ENCODE measurements at places on chromosomes 13 and 19.
A peak's percentile ranks its signal among the peaks of the same experiment; 100 is the strongest.

DNA sequence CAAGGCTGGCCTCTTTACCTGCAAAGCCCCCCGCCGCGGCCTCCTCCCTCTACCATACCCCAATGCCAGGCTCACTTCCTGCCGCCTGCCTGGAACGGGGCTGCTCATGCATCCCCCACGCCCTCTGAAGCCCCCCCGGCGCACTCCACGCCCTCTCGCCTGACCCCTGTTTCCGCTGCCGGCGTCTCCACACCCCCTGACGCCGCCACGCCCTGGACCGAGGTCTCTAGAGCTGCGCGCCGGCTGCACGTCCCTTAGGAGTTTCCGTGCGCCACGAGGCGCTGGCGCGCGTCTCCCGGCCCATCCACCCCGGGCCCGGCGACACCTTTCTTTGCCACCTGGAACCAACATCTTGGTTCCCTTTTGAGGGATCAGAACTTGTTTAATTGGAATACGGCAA, 16.0 kb downstream of the DPRX start:
- DNase-seq: no peak

GRCh38 chr13:35838356-35838755, 292.8 kb downstream of the DCLK1 start:
- no peak for DNase-seq

GRCh38 chr13:47085346-47085745, 188.5 kb upstream of the HTR2A start:
- DNase-seq: no peak

DNA sequence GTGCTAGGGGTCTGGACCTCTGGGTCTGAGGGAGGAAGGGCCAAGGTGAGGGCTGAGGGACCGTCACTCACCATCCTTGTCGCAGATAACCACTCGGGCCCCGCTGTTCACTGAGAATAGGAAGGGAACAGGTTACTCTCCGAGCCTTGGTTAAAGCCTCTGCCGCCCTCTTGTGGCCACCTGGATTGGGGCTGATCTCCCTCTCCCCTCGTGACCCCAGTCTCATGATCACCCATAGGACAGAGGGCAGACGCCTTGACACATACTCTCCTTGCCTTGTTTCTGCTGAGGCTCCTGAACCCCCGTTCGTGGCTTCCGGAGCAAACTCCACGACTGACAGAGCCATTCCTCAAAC, 580 bp downstream of the HSD17B14 start:
- peak; percentile 51 for DNase-seq

DNA sequence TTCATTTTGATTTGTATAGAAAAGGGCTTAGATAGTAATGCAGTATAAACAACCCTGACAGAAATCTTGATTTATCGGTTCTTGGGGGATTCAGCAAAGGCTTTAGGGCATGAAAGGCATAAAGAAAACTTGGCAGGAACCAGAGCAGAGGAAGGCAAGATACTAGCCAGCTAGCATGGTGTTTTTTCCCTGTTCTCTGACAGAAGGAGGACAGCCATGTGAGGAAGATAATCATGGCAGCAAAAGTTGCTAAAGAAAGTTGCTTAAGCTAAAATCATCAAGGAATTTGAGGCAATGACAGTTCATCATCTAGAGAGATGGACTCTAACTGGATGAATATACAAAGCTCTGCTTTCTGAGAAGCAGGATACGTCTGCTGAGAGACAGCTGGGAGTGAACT, 294.1 kb downstream of the KCNRG start:
- DNase-seq: no peak

GRCh38 chr19:5041168-5041912, 72.4 kb downstream of the KDM4B start:
- no peak for DNase-seq

GRCh38 chr19:19115954-19116353, 22.3 kb downstream of the TMEM161A start:
- no peak for DNase-seq

GRCh38 chr19:35751839-35752745, 3.7 kb downstream of the LIN37 start:
- DNase-seq: no peak

GRCh38 chr19:50490411-50490811, 13.8 kb upstream of the GARIN5A start:
- no peak for DNase-seq

DNA sequence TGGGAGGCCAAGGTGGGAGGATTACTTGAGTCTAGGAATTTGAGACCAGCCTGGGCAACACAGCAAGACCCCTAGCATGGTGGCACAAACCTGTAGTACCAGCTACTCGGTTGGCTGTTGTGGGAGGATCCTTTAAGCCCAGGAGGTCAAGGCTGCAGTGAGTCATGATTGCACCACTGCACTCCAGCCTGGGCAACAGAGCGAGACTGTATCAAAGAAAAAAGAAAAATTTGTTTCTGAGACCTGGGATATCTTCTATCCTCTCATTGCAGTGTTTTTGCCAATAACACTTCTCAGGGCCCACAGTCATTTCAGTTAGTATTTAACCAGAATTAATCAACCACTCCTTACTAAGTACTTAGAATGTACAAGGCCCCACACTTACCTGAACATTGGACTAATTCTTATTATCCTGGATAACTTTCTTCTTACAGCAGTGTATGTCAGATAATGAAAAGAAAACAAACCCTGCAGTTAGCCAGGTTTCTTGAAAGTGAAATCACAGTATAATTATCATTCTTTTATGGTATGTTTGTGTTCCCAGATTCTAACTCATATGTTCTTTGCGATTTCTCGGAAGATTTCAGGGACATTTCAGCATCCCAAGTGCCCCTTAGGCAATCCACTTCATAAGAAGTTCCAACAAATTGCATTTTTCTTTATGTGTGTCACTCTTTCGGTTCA, 75.6 kb upstream of the KLF5 start:
- no peak for DNase-seq

DNA sequence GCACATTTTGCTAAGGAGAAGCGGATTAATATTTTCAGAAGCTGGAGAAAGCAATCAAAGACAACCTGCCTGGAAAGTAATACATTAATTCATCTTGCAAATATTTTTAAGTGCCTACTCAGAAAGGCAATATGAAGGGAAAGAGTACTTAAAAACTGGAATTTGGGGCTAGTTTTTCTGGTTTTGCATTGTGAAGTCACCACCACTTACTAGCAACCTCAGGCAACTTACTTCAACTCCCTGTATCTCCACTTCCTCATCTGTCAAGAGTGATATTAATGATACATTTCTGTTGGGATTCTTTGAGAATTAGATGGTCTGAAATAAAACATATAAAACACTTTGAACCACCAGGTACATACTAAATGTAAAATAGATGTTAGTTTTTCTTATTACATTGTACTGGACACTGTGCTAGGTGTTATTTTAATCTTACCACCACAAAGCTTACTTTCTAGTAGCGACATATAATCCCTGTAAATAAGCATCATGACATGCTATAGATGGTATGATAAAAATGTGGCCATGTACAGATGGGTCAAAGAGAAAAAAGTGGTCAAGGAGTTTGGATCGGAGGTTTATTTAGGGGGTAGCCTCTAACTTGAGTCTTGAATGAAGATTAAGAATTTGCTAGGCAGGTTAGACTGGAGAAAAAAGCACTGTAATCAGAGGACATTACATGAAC, 101.2 kb downstream of the SPRY2 start:
- no peak for DNase-seq

GRCh38 chr13:21426238-21426637, 32.9 kb downstream of the ZDHHC20 start:
- DNase-seq: no peak

DNA sequence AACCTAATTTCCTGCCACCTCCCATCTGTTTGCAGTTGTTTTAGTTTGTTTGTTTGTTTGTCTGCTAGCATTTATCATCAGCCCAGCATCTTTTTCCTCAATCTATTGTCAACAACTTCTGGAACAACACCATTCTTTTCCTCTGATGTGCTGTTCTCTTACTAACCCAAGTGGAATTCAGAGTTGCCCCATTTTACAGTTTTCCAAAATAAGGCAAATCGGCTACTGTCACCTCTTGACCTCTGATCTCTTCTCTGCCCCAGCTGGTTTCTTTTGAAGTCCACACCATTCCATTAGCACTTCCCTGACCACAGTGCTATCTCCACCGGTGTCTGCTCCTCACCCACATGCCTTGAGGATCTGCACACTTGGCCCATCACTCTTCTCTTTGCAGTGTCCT, 102.4 kb downstream of the EFNB2 start:
- no peak for DNase-seq

DNA sequence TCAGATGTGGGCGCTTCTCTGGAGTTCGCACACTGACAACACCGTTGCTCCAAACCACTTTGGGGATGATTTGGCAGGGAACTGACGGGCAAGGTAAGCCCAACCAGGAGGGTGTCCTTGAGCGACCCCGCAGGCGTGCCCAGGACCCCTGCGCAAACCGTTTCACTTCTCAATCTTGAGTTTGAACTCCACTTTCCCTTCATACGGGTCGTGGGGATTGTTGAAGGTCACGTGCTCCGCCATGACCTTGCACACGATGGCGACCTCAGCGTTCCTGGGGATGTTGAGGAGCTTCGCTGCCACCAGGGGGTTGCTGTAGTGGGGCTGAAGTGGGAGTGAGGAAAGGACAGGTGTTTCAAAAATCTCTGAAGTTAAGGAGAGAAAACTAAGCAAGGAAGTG, 8.8 kb downstream of the ATP4B start:
- DNase-seq: no peak

GRCh38 chr19:13128583-13128982, 10.5 kb downstream of the NACC1 start:
- no peak for DNase-seq

- no peak for DNase-seq
Measured at GRCh38 chr13:32538143-32538620, 413 bp downstream of the N4BP2L2 start.

GRCh38 chr19:49455773-49456172, 2.7 kb downstream of the ALDH16A1 start:
- DNase-seq: no peak

GRCh38 chr13:80858131-80858530, 517.2 kb upstream of the SPRY2 start:
- no peak for DNase-seq

- DNase-seq: no peak
Measured at GRCh38 chr13:112200200-112200599, 133.3 kb downstream of the SOX1 start.

DNA sequence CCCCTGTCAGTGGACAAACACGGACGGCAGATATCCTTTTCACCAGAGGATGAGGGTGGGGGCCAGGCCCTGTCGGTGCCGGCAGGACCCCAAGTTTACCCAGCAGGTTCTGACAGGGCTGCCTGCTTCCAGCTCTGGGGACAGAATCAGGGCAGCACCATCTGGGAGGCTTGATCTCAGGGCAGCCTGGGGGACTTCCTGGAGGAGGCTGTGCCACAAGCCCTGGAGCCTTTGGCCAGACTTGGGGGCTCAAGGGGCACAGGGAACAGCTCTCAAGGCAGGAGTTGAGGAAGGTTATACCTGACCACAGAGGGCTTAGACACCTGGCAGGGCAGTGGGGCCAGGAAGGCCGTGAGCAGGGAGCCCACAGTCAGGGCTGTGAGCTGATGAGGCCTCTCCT, 45.2 kb downstream of the COMP start:
- DNase-seq: no peak

GRCh38 chr13:20028953-20029352, 70.4 kb downstream of the ZMYM2 start:
- no peak for DNase-seq

GRCh38 chr13:50712881-50713280, 130.6 kb downstream of the DLEU7 start:
- no peak for DNase-seq

DNA sequence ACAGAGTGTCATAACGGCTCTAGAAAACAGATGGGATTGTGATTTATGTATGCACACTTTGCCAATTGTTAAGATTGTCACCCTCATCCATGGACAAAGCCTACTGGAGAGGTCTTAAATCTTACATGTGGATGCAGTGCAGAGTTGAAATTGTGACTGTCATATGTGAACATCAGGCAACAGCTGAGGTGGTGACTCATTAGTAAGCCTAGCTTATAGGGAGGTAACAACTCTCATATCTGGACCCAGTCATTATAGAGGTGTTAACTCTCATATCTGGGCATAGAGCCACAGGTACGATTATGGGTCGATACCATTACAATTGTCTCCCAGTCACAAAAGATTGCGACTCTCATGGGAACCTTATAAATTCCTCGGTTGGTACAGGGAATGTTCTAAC, 29.8 kb upstream of the ZNF254 start:
- DNase-seq: no peak

DNA sequence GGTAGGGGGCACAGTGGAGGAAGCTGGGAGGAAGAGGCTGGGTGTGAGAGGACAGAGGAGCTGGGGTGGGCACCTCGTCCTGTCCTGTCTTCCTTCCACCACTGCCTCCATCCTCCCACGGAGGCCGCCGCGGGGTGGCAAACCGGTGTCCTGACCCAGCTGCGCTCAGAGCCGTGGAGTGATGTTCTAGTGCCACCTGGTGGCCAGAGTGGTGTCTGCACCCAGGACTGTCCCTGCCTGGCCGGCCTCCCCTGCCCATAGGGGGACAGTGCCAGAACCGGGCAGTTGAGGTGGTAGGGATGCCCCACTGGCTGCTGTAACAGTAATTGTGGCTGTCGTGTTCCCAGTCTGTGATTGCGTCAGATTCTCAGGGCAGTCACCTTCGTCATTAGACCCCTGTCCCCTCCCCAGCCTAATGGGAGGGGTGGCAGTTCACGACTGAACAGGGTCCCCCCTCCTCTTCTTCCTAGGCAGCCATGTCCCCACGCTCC, 11.1 kb upstream of the ARRDC2 start:
- DNase-seq: no peak

DNA sequence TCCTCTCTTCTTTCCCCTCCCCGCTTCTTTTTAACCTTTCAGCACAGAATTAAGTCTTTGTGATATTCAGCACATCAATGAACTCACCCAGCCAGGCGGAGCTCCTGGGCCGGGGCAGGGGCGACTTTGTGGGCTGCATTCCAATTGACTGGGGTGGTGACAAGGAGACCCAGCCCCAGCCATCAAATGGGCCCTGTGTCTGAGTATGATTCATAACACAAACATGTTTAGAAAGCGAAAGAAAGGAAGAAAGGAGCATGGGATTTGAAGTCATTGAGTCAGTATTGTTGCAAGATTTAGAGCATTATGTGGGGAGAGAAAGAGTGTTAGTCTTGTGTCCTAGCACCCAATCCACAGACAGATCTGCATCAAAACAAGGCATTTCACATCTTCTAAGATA, 185.3 kb downstream of the LHFPL6 start:
- DNase-seq: no peak

All from esophagus squamous epithelium (tissue), 5 donors.